Cardiac muscle cell (in vitro differentiated cells and primary cell): ENCODE measurements at places on chromosomes 7 and 10.
A peak's percentile ranks its signal among the peaks of the same experiment; 100 is the strongest.

DNA sequence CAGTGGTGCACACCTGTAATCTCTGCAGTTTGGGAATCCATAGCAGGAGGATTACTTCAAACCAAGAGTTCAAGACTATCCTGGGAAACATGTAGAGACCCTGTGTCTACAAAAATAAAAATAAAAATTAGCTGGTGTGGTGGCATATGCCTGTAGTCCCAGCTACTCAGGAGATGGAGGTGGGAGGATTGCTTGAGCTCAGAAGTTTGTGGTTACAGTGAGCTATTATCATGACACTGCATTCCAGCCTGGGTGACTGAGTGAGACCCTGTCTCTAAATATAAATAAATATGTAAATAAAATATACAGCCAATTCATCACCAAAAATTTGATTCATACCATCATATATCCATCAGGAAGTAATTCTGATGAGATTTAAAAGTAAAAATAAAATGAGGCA lies 60.9 kb downstream of the ANKRD7 start:
- no peaks in the 10 kb centered on the region for H3K4me1 ChIP-seq
- H3K27ac ChIP-seq: no peak overlapping the region
- no peak for DNase-seq
- H3K27me3 ChIP-seq: no peaks in the 10 kb centered on the region
- H3K36me3 ChIP-seq: no peaks in the 10 kb centered on the region

DNA sequence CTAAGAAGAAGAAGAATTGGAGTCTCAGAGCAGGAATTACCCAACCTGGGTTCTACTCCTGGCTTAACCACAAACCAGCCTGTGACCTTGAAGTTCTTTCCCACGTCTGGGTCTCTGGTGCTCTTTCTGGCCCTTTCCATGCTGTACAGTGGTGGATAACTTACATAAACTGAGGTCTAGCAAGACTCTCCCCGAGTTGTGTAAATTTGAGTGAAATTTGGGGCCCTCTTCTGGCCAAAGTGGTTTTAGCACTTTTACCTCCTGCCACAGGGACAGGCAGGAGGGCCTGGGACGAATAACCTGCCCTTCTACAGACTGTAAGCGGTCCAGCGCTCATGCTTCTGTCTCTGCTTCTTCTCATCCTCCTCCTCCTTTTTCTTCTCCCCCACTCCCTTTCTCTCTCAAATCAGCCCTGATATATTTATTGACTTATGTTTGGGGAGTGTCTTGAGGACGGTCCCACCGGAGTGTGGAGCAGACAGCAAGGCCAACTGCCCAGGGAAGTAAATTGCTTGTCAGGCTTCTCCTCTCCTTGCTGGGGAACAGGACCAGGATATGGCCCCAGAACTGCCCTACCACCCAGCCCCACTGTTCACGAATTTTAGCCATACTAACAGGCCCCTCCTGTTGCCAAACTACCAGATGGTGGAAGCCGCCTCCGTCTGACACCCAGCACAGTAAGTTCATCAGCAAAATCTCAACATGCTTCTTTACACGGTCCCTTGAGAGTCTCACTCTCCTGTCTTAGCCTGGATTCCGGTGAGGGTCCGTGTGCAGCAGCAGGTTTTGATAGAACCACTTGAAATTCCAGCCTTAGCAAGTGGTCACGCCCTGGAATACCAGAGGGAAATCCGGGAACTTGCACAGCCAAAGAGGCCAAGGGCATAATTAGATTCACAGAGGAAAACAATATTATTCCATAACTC lies 4.0 kb upstream of the SH3PXD2A start:
- H3K36me3 ChIP-seq: no peaks in the 10 kb centered on the region
- H3K4me3 ChIP-seq: no peak overlapping the region
- peak overlapping the region; percentile 48 for H3K27ac ChIP-seq
- peak; percentile 80 for DNase-seq
- no peaks in the 10 kb centered on the region for H3K27me3 ChIP-seq

GRCh38 chr7:100013328-100013676 lies 2.1 kb upstream of the ZKSCAN1 start:
- no peak for DNase-seq
- H3K27ac ChIP-seq: no peak overlapping the region
- H3K27me3 ChIP-seq: peaks cover 4% of the 10 kb centered on the region
- peaks cover 3% of the 10 kb centered on the region for H3K4me1 ChIP-seq
- H3K4me3 ChIP-seq: no peak overlapping the region

DNA sequence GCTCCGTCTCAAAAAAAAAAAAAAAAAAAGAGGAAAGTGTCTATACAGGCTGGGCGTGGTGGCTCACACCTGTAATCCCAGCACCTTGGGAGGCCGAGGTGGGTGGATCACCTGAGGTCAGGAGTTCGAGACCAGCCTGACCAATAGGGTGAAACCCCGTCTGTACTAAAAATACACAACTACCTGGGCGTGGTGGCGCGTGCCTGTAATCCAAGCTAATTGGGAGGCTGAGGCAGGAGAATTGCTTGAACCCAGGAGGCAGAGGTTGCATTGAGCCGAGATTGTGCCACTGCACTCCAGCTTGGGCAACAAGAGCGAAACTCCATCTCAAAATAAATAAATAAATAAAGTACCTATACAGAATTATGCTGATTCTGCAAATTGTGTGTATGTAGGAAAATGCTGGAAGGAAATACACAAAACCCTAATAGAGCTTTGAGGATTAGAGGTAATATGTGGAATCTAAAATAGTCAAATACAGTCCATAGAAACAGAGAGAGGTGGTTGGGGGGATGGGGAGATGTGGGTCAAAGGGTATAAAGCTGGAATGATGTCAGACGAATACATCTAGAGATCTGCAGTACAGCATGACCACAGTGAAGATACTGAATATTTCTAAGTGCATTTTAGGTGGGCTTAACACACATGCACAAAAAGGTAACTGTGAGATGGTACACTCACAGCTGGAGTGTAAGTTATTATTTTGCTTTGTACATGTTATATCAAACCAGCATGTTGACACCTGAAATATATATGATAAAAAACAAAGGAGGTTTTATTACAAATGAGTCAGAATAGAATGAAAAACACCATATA lies 174.5 kb upstream of the KLF14 start:
- H3K4me1 ChIP-seq: no peaks in the 10 kb centered on the region
- no peak for DNase-seq
- H3K27me3 ChIP-seq: no peaks in the 10 kb centered on the region
- H3K27ac ChIP-seq: no peak overlapping the region

GRCh38 chr10:17344206-17344605 lies 110.2 kb downstream of the ST8SIA6 start:
- no peak overlapping the region for H3K27ac ChIP-seq
- no peaks in the 10 kb centered on the region for H3K4me1 ChIP-seq
- no peak overlapping the region for H3K4me3 ChIP-seq
- H3K27me3 ChIP-seq: no peaks in the 10 kb centered on the region
- no peak for DNase-seq
